RPMI8226 (cell line): ENCODE measurements at places on chromosomes 2 and 18.

- peak; percentile 50 for DNase-seq
Measured at GRCh38 chr18:77899972-77900754, 650.5 kb downstream of the GALR1 start.

DNA sequence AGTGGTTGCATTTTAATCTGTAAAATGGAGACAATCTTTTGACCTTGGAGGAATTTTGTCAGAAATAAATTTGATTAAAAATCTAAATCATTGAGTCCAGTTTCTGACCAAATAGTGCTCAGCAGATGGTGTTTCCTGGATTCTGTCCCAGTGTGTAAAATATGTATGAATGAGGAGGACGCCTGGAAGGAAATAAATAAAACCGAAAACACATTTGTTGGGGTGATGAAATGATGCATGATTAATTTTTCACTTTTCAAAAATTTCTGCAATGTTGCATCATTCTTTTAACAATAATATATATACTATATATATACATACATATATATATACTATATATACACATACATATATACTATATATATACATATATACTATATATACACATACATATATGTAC is 261.1 kb upstream of the TRIB2 start:
- no peak for DNase-seq

DNA sequence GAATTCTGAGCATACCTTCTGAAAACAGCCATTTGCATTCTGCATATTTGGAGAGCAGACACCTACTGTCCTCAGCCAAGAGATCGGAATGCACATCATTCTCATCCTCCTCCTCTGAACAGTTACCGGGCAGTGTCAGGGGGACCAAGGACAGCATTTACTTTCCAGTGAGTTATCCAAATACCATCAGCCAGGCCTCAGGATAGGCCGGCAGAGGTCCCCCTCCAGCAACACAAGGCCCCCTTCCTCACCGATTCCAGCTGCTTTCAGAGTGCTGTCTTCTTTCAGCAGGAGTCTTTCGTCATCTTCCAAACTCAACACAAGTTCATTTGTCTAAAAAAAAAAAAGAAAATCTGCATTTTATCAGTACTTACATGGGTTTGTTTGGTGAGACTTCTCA is 55.3 kb downstream of the C2orf76 start:
- no peak for DNase-seq

- no peak for DNase-seq
Measured at GRCh38 chr2:214503568-214503967, 92.7 kb downstream of the VWC2L start.

DNA sequence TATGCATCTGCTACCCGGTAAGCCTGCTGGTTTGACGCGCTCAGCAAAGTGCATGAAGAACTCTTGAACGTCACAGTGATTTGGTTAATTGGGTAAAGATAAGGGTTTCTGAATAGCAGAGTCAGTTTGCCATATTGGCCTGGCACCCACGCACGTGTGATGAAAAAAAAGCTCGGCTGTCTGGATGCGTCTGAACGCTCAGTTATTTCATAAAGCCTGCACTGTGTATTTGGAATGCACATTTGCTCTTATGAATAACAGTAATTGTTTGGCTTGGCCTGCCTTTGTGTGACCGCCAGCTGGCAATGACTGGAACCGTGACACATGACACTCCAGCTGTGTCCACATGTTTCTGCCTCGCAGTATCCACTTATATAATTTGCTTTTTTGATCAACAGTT is 129.2 kb upstream of the MEIS1 start:
- no peak for DNase-seq

- no peak for DNase-seq
Measured at GRCh38 chr2:30213907-30214463, 17.3 kb upstream of the LBH start.

GRCh38 chr2:169010633-169011460 is 20.3 kb downstream of the ABCB11 start:
- DNase-seq: no peak

- DNase-seq: no peak
Measured at GRCh38 chr2:108553209-108553919, 19.1 kb downstream of the LIMS1 start.

GRCh38 chr18:54647176-54647575 is 56.1 kb downstream of the DYNAP start:
- DNase-seq: peak; percentile 12

GRCh38 chr2:238488347-238488826 is 61.7 kb downstream of the ASB1 start:
- no peak for DNase-seq

DNA sequence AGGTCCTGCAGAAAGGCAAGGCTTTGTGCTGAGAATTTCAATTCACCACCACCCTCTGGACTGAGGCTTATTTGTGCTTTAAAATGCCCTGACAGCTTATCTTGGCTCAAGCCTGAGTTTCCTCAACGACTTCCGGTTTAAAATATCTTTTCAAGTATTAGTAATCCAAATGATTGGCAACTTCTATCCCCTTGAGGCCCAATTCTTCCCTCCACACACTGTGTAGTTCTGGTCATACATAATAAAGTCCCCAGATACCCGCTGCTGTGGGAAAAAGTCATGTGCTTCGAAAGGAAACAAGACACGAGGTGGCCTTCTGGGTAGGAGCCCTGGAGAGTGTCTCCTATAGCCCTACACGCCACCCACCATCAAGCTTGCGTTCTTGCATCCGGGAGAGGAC is 393.4 kb downstream of the ALK start:
- no peak for DNase-seq

DNA sequence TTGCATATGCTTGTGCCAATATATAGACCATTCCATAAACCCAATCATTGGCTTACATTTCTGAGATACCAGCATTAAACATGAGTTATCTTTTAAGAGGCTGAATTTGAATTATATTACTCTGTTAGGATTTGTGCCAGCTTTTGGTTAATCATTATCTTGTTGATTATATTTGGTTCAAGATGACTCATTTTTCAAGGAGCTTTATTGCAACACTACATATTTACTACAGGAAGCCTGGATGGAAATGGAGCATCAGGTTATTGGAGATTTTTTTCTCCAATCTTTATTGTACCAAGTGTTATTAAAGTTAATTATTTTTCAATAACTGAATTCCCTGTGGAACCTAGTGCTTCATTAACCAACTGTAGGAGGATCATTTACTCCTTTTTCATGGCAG is 26.4 kb downstream of the EML4 start:
- no peak for DNase-seq

- DNase-seq: no peak
Measured at GRCh38 chr2:59791004-59791618, 762.3 kb downstream of the BCL11A start.

GRCh38 chr2:195535911-195536522 is 121.0 kb upstream of the SLC39A10 start:
- DNase-seq: peak; percentile 48

- DNase-seq: no peak
Measured at GRCh38 chr2:200239216-200239615, 67.3 kb upstream of the SPATS2L start.

- DNase-seq: no peak
Measured at GRCh38 chr2:53785366-53785765, 1.4 kb downstream of the ASB3 start.

DNA sequence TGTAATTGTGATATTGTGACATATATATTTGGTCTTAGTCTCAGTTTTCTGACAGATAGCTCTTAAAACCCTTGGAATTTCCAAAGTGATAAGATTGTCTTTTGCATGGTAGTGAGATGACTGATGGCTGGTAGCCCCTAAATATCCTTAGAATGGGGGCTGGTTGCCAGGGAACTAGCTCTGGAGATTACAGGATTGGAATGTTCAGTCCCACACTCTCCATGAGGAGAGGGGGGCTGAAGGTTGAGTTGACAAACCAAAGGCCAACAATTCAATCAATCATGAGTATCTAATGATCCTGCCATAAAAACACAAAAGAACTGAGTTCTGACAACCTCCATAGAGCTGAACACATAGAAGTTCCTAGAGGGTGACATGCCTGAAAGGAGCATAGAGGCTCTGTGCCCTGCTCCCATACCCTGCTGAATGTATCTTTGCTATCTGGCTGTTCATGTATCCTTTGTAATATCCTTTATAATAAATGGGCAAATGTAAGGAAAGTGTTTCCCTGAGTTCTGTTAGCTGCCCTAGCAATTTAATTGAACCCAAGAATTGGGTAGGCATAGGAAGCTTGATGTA is 1680.3 kb upstream of the PIK3C3 start:
- no peak for DNase-seq

DNA sequence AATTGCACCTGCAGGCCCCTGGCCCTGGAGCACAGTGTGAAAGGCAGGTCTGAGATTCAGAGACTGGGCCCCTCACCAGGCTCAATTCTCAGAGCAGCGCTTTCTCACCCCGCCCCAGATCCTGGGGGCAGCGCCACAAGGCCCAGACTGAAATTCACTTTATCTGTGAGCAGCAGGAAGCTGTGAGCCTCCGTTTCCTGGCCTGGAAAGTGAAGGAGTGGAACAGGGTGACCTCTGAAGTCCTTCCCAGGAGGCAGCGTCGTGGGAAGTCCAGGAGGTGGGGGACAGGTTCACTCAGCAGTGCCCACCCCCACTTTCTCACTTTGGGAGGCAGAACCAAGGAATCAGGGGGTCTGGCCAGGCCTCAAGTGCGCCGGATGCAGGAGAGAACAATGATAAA is 235.4 kb downstream of the NDUFA10 start:
- no peak for DNase-seq

GRCh38 chr2:29218071-29218470 is 102.9 kb downstream of the CLIP4 start:
- DNase-seq: no peak

GRCh38 chr2:213806125-213806726 is 522.0 kb downstream of the SPAG16 start:
- DNase-seq: peak; percentile 35

DNA sequence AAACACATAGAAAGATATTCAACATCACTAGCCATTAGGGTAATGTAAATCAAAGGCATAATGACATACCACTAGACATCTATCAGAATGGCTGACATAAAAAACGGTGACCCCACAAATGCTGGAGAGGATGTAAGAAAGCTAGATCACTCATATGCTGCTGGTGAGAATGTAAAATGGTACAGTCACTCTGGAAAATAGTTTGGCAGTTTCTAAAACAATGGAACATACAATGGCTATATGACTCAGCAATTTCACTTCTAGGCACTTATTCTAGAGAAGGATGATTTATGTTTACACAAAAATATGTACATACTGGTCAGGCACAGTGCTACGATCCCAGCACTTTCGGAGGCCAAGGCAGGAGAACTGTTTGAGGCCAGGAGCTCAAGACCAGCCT is 87.3 kb downstream of the COLEC12 start:
- DNase-seq: no peak

DNA sequence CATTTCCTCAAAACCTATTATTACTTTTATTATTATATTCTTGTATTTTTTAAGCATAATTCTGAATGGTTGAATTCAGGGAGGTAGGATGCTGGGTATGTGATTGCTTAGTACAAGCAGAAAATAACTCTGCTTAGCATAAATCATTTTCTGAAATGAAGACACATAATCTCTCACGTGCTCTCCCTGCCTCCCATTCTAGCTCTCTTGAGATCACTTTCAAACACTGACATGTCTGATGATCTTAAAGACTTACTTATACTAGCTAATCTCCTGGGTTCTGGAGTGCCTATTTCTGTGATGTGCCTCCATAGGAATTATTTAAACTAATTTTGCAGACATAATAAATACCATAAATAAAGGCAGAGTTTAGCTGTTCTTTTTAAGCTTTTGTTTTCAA is 1136.0 kb downstream of the SUCLG1 start:
- DNase-seq: no peak

GRCh38 chr18:62659698-62660097 is 55.6 kb upstream of the PHLPP1 start:
- no peak for DNase-seq

GRCh38 chr2:237774811-237775553 is 23.6 kb upstream of the RBM44 start:
- DNase-seq: peak; percentile 51

DNA sequence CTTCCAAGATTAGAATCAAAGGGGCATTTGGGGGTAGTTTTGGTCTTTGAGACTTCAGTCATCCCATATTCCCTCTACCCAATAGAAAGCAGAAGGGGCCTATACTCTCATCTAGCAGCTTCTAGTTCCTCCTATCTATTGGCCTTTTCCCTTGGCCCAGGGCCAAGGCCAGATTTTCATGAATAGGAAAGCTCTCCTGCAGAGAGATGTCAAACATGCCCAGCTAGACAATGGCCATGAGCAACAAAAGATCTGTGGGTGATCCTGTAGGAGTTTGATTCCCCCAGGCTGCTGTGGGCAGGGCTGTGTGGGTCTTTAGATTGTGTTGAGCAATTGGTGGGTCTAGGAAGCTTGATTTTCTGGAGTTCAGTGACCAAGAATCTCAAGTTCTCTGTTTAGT is 2.9 kb upstream of the ADCYAP1 start:
- DNase-seq: no peak

- DNase-seq: peak; percentile 63
Measured at GRCh38 chr2:191051825-191052778, 38.1 kb upstream of the STAT1 start.

DNA sequence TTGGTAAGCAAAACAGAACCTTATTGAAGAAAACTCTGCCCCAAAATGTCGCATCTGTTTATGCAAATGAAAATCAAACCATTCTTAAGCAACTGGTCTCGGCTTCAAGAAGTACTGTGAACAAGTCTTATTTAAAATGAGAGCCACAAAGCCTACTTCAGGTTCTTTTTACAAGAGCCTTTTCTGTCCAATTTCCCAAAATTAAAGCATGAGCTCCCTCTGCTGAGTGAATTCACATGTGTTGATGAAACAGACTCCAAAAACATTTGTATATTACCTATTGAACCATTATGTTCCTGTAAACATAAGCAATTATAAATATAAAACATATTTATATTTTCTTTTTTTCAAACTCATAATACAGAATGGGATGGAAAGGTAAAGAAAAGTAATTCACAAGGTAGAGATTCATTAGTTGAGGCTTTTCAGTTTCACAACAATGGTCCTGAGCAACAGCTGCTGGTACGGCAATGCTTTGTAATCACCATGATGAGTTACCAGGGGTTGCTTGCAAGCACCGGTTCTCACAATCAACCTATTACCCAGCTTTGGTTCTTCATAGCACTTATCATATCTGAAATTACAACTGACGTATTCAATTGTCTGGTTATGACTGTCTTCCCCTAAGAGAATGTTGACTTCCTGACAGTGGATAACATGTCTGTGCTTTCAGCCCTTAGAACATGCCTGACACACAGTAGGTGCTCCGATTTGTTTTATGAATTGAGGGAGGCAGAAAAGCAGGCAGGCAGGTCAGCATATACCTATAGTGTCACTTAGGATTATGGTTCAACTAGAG is 108.4 kb upstream of the BZW1 start:
- peak; percentile 41 for DNase-seq

DNA sequence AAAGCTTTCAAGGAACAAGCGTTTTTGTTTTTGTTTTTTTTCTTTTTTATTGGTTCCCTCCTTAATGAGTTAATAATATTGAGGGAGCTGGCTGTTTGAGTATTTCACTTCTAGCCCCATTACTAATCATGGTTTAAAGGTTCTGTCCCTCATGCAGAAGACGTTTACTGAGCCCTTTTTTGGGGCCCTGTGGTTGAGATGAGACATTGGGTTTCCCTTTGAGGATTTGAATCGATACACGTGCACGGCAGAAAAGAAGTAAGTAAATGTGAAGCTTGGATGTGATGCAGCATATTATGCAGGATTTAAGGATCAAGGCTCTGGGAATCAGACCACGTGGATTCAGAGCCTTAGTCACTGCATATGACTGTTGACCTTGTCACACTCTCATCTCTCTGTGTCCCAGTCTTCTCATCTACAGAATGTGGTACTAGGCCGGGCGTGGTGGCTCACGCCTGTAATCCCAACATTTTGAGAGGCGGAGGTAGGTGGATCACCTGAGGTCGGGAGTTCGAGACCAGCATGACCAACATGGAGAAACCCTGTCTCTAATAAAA is 1.0 kb upstream of the CHST10 start:
- no peak for DNase-seq

GRCh38 chr2:236015171-236015570 is 153.0 kb downstream of the GBX2 start:
- no peak for DNase-seq
